T-helper 22 cell (primary cell): ENCODE measurements at places on chromosomes 2 and 18.

GRCh38 chr2:221501883-221502269, 70.2 kb downstream of the EPHA4 start:
- DNase-seq, result no peak

DNA sequence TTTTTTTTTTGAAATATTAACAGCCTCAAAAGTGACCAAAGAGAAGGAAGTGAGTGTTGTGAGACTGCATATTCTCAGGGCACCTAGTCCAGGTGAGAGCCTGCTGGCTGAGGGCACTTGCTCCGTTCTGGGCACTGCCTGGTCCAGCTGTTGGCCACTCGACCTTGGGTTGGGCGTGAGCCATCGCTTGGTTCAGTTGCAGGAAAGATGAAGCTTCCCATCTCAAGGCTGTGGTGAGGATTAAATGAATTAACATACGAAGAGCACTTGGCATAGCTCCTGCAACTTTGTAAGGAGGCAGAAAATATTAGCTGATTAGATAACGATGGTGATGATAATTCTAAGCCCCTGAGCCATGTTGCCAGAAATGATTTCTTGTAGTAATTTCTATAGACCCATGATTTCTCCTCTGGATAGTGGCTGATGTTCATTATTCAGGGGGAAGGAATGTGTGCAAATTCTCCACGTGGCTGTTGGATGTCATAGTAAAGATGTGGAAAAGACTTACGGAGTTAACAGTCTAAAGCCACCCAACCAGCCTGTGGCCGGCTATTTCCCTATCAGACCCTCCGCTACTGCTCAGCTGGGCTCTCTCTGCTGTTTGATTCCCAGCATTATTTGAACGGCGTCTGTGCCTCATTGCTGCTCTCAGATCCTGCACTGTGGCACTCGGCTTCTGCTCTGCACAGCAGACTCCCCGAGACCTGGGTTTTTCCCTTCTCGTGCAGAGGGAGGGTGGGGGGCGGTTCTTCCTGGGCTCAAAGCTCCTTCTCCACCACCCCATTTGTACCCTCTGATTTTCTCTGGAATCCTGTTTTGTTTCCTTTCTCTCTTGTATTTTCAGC, 221.1 kb downstream of the GALR1 start:
- DNase-seq, result no peak

DNA sequence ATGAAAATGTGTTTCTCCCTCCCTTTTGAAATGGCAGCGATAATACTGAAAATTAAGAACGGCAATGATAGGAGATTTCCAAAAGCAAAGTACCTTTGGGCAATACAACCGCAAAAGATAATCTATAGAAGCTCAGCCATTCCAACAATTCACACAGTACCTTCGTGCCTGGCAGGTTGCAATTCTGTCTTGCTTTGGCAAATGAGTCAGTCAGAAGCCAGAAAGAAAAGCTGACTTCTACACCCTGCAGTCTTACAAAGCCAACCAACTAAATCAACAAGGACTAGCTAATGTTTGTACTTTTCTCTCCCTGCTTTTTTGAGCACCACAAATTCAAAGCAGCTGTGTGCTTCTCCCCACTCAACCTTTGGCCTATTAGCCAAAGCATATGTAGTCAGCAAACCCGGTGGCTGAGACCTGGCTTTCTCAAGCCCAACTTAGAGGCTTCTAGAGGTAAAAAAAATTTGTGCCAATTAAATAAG, 25.7 kb upstream of the ID2 start:
- DNase-seq, result no peak

DNA sequence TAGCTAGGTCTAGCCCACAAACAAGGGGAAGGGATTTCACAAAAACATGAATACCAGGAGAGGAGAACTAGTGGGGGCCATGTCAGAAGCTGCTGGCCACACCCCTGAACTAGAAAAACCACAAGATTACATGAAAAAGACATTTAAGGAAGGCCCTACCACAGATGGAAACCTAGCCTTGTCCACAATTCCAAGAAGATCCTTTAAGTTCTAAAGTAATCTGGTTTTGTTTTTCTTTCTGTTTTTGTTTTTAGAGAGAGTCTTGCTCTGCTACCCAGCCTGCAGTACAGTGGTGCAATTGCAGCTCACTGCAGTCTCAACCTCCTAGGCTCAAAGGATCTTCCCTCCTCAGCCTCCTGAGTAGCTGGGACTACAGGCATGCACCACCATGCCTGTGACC, 34.2 kb upstream of the CAB39 start:
- DNase-seq, result no peak

GRCh38 chr2:38438133-38438882, 61.2 kb upstream of the ATL2 start:
- DNase-seq, result no peak
